ENCODE measurements at places on chromosomes 6 and 20.

GRCh38 chr20:32357375-32357868 lies 709 bp upstream of the ASXL1 start:
- no peak for DNase-seq

GRCh38 chr6:138953451-138953850 lies 34.6 kb downstream of the REPS1 start:
- no peak for DNase-seq

DNA sequence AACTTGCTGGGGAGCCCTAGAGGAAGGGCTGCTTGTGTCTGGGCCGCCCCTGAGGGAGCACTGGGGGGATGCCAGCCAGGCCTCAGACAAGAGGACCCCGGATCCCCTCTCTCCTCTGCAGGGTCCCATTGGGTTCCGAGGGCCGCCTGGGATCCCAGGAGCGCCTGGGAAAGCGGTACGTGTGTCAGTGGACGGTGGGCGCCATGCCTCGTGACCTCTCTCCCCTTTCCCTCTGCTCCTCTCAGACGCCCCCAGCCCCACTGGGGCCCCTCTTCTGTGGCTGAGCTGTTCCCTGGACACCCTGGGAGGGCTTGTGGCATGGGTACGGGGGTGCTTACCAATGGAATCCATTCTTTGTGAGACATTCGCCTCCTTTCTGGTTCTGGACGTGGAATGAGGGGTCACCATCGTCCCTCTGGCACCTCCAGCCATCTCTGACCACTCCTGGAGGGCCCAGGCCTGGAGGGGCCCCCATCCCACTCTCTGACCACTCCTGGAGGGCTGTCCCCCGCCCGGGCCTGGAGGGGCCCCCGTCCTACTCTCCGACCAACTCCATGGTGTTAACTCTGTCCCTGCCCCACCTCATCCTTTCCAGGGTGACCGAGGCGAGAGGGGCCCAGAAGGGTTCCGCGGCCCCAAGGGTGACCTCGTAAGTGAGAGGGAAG lies 9.9 kb downstream of the COL9A3 start:
- no peak for DNase-seq

DNA sequence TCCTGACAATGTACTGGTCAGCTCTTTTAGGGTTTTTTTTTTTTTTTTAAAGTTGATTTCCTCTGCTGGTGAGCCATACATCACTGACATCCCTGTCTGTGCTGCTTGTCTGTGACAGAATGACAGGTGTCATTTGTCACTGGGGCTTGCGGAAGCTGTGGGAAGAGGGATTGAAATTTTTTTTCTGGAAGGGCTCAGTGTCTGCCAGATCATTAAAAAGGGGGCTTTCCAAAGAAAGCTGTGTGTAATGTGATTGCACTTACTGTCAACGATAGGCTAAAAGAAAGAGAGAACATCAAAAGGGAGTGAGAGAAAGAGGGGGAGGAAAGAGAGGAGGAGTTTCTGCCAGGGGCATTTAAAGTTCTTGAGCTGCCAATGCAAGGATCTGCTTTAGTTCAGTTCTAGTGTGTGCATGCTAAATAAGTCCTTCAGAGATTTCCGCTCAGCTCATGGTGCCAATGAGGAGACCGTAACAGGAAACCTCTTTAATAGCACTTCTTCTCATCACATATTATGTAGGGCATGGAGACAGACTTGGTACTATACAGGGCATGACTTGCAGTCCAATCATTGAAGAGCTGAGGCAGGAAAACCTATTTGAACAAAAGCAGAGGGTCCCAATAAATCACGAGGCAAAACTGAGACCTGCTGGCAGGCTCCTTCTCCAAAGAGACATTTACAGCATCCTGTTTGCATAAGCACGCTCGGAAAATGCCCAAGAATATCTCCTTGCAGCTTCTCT lies 177.2 kb downstream of the TSHZ2 start:
- no peak for DNase-seq

DNA sequence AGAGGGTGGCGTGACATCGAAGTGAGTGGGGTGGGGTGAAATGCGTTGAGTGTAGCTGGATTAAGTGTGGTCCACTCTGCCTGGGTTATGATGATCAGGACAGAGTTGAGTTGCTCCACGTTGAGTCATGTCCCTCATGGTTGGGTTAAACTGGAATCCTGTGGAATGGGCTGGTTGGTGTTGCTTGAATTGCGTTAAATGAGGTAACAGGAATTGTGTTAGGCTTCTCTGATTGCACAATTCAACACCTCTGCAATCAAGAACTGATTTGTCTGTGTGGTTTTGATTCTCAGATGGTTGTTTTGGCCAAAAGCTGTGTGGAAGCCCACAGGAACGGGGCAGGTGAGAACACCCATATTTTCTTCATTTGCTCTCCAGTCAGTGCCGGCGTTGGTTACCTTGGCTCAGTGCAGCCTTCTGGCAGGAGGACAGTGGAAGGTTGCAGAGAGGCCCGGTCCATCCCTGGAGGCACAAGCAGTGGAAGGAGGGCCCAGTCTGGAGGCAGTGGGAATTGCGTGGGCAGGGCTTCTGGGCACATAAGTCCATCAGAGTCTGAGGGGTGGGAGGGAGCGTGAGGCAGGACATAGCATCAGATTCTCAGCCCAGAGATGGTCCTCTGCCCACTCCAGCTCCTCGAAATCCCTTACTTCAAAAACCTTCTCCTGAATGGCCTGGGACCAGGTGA lies 11.6 kb downstream of the NOTCH4 start:
- no peak for DNase-seq

DNA sequence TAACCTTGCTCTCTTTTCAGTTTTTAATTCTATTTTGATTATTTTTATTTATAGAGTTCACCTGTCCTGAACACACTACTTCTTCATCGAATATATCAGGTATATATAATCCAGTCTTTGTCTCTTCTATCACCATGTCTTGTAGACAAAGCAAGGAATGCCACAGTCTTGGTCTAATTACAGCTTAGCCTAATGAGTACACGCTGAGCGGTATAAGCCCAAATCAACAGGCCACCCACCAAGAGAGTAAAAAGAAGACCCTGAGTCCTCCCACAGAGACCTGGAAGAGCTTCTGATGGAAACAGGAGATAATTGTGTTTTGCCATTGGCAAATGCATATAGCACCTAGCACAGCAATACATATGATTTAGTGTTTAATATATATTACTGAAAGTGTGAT lies 68.7 kb upstream of the TCF21 start:
- DNase-seq, result no peak

GRCh38 chr20:43514648-43514999 lies 7.1 kb downstream of the L3MBTL1 start:
- DNase-seq, result no peak

GRCh38 chr6:6091608-6092002 lies 84.9 kb upstream of the NRN1 start:
- DNase-seq, result no peak

DNA sequence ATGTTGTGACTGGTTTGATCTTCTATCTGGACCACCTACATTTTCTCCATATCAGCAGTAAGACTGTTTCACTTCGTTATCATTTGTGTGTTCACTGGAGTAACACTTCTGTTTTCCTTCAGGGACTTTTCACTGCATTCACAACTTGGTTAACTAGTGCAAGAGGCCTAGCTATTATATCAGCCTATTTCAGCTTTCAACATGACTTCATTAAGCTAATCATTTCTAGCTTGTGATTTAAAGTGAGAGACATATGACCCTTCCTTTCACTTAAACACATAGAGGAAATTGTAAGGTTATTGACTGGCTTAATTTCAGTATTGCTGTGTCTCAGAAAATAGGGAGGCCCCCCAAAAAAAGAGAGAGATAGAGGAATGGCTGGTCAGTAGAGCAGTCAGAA lies 622.8 kb upstream of the NRSN1 start:
- DNase-seq, result no peak

- no peak for DNase-seq
Measured at GRCh38 chr20:16262594-16262993, 310.7 kb downstream of the KIF16B start.

- no peak for DNase-seq
Measured at GRCh38 chr6:85191656-85192055, 258.2 kb upstream of the NT5E start.

DNA sequence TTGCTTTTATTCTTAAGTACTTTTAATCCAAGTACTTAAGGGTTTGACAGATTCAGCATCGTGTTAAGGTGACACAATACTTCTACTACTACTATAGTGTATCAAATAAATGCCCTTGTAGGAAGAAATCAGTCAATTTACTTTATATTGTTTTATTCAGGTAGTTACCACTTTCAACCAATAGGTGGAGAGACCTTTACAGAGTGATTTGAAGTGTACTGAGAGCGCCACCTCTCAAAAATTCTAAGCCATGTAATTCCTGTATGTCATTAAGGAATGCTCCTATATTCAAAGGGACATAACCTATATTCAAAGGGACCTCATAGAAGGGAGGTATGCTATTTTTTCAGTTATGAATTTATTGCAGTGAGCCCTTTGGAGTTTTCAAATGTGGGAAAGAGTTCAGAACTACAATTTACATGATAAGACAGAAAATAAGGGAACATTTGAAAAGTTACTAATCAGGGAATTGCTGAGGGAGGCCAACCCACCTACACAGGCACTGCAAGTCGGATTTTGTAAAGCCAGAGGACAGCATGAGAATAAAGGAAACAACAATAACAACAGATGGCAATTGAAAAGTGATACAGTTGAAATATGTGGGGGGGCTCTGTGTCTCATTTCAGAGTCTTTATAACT lies 955.6 kb downstream of the TBC1D32 start:
- no peak for DNase-seq

All from GM06990 (cell line).